ENCODE measurements at places on chromosomes 3 and 15.

DNA sequence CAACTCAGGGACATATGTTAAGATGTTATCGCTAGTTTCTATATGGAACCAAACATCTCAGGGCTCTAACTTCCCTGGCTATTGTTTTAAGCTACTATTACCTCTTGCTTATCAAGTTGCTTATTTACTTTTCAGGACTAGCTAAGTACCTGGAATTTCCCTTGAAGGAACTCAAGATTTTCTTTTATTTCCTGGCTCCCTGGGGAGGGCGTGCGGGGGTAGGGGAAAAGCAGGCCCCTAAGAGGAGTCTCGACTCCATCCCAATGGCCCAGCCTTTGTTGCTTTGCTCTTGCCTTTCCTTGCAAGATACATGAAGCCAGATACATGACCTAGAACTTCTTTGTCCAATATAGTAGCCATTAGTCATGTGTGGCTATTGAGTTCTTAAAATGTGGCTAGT is 76.9 kb upstream of the STXBP5L start:
- DNase-seq = no peak

DNA sequence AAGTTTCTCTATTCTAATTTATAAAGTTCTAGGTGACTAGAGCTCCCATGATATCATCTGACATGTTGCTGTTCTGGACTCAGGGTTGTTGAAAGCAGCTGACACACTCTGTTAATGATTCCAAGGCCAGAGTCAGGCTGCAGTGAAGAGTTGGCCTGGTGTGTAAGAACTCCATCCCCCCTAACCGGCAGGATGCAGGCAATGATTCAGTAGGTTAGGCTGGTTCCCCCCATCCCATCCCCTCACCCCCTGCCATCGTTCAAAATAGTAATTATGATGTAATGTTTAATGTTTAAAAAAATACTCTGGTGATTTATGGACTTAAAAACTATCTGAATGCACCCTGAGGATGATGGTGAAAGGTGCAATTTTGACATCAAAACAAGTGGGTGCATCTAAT is 4.6 kb upstream of the TRIM71 start:
- DNase-seq = no peak

DNA sequence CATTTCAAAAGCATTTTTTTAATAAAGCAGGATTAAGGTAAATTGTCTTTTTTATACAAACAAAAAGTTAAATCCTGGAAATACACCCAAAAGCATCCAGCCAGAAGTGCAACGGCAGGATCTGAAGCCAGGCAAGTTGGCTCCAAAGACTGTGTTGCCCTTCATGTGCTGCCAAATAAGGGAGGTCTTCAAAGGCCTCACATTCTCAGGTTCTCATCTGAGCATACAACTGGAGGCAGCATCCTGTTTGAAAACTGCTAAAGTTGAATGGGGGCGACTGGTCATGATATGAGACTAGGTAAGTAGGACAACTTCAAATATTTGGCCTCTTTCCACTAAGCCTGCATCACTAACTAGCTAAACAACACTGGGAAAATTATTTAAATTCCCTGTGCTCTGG is 52.2 kb downstream of the IMPG2 start:
- DNase-seq = no peak

DNA sequence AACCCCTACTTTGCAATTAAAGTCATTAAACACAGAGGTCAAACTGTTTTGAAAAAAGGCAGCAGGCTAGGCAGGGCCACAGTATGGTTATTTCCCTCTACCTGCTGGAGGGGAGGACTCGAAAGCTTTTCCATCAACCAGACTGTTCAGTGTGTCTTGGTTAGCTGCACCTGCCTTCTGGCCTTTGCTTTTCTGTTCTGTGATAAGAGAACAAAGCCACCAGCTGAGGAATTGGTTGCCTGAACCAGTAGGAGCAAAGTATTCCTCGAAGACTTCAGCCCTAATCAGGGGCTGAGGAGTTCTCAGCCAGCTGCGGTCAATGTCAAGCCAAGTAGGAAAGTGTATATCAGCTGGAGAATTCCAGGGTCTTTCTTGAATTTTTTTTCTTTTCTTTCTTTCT is 132.5 kb downstream of the SOX2 start:
- no peak for DNase-seq

GRCh38 chr3:182959474-182960350 is 20.6 kb downstream of the DCUN1D1 start:
- no peak for DNase-seq

DNA sequence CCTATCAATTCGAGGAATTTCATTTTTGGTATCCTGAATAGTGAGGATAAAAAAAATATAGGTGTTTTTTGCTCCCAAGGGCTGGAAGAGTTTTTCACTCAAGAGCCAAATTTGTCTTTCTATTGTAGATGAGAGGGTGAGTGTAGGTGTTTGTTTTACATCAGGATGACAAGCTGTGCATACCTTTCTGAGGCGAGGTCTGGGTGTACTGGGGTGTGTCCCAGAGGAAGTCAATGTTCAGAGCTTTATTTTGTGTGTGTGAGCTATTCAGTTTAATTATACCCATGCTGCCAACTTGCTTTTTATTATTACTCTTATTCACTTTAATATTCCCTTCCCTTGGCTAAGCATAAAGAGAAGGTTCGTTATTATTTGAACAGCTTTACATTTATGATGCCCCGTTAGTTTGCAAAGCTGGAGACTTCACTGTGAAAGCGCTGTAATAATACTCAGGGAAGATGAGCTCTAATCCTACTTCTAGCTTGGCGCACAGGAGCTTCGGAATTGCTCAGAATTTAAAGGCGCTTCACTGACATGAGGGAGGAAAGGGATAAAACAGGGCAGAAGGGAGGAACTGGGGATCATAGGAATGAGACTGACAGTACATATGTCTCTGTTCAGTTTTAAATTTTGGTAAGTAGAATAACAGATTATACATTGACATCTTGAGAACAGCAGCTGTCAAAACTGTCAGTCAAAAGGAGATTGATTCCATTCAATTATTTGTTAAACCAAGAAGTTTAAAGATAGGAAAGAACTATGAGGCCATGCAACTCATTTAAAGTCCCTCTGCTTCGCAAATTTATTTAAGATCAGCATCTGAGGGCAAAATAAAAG is 117.7 kb upstream of the TP63 start:
- DNase-seq = no peak

DNA sequence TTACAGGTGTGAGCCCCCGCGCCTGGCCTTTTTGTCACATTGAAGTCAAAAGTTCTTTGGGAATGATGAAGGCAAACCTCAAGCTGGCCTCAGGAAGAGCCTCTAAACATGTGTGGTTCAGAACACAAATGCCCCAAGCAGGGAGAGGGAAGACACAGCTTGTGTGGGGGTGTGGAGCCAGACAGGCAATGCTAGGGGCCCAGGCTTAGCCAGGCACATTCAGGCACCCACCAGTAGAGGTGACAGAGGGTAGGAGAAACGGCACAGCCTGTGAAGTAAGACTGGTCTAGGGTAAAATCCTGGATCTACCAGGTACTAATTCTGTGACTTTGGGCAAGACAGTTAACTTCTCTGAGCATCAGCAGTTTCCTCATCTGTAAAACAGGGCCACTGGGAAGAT is 3.5 kb downstream of the HDC start:
- DNase-seq = no peak

DNA sequence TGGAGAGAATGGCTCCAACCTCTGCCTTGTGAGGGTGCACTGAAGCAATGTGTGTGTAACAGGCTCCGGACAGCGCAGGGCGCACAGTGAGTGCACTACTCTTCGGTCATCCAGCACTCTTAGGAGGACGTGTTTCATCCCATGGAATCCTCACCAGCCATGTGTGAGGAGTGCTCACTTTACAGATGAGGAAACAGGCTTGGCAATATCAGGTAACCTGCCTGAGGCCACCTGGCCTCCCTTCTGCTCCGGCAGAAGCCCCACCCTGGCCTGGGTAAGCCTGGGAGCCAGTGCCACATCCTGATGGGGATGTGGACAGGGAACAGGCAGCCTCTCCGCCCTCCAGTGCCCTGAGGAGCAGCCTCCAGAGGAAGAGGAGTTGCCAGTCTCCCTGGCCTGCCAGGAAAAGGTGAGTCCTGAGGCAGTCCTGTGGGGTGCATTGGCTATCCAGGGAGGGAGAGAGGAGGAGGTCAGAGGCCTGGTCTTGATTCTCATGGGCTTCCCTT is 39.4 kb upstream of the LIMD1 start:
- DNase-seq = no peak

GRCh38 chr3:69811452-69812401 is 72.5 kb downstream of the MITF start:
- no peak for DNase-seq

- DNase-seq = no peak
Measured at GRCh38 chr3:193396451-193397244, 18.1 kb upstream of the ATP13A5 start.

DNA sequence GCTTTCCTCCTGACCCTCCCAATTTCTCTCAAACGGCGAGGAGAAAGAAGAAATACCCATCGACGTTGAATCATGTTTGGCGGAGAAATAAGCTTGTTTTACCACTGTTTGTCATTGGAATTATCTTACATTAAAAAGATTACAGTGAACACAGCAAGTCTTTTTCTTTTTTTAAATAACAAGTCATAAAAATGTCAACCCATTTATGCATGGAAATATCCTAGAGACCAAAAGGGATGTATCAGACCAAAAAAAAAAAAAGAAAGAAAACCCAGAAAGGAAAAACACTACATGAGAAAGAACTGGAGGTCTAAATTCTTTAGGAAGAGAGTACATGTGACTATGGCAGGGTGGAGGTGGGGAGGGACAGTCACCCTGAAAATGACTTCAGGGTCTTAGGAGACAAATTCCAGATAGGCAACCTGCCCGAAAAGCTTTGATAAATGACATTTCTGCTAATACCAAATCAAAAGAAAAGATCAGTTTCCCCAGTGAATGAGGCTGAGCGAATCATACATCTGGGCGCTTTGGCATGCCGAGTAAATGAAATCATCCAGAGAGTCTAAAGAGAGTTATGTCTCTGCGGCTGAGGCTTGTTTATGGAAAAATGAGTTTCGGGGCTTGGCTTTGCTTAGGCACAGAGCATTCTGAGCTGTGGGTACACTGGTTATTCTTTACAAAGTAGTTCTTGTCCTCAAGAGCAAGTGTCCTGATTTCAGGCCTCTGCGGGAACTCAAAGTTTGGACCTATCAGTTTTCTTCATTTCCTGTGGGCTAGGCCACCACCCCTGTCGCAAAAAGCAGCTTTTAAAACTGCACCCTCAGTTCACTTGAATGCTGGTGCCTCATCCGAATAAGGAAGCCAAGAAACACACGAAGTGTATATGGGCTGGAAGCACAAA is 110.1 kb upstream of the TGFBR2 start:
- no peak for DNase-seq

- DNase-seq = no peak
Measured at GRCh38 chr3:58581328-58582091, 4.3 kb upstream of the FAM107A start.

GRCh38 chr3:72272356-72272755 is 487.4 kb upstream of the PROK2 start:
- DNase-seq = no peak

DNA sequence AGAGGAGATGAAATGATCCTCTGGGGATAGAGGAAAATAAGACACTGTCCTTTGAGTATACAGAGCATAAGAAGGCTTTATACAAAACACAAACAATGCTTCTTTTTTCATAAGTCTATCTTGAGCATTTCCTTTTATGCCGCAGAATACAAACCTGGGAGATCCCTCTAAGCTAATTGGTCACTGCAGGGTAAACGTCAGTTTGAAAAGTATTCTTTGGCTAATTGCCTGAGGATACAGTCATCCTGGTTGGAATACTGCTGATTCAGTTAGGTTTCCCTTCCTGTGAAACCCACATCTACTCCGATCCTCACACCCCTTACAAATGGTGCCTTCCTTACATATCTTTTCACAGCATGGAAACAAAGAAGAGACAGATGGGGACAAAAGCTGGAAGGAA is 10.6 kb downstream of the WNT5A start:
- DNase-seq = no peak

- no peak for DNase-seq
Measured at GRCh38 chr3:141388823-141389621, 20.7 kb downstream of the ZBTB38 start.

- peak; percentile 10 for DNase-seq
Measured at GRCh38 chr15:63048776-63049665, 6.5 kb downstream of the TPM1 start.

DNA sequence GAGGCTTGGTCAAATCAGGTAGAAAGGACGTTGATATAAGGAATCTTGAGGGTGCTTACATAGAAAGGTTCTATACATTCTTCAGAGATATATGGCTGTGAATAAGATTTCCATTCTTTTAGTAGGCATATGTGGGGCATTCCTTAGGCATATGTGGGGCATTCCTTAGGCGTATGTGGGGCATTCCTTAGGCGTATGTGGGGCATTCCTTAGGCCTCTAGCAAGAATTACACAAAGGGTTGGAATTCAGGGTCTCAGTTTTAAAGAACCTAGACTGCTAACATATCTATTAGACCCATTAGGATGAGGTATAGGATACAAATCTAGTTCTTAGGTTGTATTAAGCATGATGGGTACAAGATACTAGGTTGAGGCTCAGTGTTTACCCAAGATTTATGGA is 607.8 kb downstream of the SI start:
- no peak for DNase-seq

DNA sequence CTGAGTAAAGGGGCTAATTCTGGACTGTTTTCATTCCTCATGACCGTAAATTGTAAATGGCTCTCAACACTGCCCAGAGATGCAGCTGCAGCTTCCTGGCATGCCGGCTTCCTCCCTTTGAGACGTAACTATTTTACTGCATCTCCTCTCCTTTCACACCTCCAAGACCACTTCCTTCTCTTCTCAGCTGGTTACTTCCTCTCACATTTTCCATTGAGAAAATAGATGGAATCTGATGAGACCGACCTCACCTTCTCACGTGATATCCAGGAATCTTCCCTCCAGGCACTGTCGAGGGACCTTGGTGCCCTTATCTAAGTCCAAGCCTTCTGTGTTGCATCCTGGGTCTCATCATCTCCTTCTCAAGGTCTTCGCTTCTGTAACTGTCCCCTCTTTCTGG is 12.7 kb downstream of the LYSMD4 start:
- no peak for DNase-seq

DNA sequence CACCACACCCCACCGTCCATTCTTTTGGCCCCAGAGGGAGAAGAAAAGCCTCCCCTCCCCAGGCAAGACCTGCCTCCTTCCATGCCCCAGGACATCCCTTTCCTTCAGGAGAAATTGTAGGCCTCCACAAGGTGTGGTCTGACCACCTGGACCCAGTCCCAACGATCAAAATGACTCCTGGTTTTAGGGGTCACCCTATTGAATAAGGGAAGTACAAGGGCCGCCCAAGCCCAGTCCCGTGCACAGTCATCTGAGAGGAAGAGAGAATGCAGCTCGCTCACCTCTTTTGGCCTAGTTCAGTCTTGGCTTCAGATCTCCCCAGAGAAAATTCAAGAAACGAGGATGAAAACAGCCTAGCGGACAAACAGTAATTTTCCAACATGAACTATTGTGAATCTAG is 249.1 kb downstream of the UACA start:
- no peak for DNase-seq

DNA sequence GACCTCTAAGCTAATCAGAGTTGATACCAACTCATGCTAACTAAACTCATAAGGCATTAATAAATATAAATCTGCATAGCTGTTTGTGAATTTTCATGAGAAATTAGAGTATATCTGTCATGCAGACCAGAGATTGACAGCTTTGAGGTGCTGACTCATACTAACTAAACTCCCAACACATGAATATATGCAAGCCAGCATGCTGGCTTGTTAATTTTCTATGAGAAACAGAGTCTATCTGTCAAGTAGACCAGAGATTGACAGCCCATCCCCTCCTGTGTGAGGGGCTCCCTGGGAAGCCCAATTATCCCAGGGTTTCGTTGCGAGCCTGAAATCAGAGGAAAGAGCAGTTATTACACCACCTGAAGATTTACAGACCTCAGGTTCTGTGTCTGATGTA is 69.3 kb downstream of the CD47 start:
- no peak for DNase-seq

- peak; percentile 12 for DNase-seq
Measured at GRCh38 chr3:46845397-46845859, 17.8 kb downstream of the MYL3 start.
